Globus pallidus (tissue), 1 donor: ENCODE measurements at places on chromosomes 12 and 14.

GRCh38 chr12:11886339-11886738 lies 184.4 kb upstream of the BCL2L14 start:
- no peak for DNase-seq

- DNase-seq = no peak
Measured at GRCh38 chr12:50569321-50569720, 64.5 kb downstream of the DIP2B start.

GRCh38 chr12:5733916-5734315 lies 211.1 kb downstream of the ANO2 start:
- DNase-seq = no peak

DNA sequence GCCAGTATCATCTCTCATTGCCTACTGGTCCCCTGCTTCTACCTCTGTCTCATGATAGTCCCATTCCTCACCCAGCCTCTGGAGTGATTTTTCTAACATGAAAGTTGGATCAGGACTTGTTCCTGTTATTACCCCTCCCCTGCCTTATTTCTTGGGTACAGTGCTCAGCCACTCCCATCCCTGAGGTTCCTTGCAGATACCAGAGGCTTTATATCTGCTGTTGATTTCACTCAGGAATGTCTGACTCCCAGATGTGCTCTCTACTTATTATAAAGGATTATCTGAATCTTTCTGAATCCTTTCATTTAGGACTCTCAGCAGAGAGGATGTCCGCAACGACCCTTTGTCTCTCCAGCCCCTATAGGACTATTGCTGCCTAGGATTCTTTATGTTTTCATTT lies 111.2 kb downstream of the LRRK2 start:
- DNase-seq = no peak

DNA sequence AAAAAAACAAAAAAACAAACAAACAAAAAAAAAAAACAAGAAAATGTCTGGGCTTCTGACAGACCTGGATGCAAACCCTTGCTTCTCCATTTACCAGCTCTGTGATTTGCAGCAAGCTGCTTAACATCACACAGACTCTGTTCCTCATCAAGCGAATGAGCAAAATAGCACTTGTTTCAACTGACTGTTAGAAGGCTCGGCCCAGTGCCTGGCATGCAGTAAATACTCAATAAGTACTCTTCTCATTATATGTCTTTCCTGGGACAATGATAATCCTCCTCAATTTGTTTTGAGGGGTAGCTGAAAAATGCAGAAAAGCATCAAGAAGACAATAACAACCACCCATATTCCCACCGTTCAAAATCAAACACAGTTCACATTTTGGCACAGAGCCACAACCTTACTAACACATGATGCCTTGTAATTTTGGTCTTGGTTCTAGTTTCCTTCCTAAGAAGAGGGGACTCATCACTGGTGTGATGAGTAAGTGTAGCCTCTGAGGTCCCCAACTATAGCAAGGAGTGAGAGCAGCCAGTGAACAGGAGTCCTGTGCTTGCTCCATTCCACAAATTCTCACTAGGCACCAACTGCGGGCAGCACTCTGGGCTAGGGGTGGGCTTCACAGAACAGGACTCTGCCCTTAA lies 60.4 kb downstream of the TTC7B start:
- DNase-seq = no peak

- no peak for DNase-seq
Measured at GRCh38 chr12:42475106-42475505, 114.4 kb downstream of the PRICKLE1 start.

- no peak for DNase-seq
Measured at GRCh38 chr12:5078423-5078822, 34.7 kb downstream of the KCNA5 start.

DNA sequence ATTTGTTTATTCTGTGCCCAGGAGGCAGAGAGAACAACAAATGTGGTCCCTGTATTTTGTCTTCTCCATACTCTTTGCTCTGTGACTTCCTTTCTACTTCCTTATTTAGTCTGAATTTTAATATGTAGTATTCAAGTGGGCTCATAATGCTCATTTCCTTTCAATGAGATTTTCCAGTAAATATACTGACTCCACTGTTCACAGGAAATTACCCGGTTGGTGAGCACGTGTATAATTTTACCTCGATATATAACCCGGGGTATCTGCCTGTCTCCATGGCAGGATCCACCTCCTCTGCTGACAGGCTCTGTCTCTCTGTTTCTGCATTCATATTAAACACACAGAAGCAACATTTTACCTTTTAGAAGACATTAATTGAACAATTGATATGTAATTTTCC lies 166.0 kb downstream of the SLC38A4 start:
- DNase-seq = no peak

GRCh38 chr14:24813089-24813815 lies 179.3 kb upstream of the GZMB start:
- DNase-seq = no peak

GRCh38 chr12:11755302-11755930 lies 105.9 kb downstream of the ETV6 start:
- DNase-seq = no peak

DNA sequence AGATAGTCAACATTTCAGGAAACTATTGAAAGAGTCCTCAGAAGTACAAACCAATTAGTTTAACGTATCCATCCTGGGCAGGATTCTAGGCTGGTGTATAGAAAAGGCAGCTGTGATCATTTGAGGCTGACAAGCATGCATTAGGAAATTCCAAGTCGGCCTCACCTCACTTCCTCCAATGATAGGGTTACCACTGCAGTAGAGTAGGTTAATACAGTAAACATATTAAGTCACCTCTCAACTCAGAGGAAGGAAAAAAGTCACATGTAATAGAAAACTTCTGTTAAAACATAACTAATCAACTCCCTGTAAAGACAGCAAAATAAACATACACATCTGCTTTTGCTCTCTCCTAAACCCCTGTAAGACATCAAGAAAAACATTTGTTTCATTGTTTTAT lies 33.5 kb downstream of the MED13L start:
- no peak for DNase-seq

DNA sequence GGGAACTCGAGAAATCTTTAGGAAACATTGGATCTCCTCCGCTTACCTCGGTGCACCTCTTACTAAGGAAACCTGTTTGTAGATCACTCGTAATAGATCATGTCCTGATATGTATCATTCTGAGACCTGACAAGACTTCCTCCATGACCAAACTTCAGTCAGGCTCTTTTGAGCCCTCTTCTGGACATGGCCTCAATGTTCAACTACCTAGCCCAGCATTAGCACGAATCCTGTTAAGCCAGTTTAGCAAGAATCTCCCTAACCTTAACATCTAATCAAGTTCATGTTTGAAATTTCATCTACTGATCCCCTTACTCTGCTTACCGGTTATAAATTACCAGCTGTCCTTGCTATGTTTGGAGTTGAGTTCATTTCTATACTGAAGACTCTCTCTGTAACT lies 713.9 kb upstream of the USP15 start:
- no peak for DNase-seq

DNA sequence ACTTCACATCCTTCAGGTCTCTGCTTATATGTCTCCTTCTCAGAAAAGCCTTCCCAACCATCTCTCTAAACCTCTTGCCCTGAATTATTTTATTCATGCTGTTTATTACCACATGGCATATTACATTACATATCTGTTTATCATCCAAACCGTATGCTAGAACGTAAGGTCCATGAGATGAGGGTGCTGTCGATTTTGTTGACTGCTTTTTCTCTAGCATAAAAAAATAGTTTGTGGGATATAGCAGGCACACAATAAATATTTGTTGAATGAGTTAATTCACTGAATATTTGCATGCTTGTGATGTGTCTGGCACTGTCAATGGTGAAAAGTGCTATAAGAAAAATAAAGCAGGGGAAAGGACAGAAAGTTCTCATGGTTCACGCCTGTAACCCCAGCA lies 22.9 kb downstream of the SAMD4A start:
- no peak for DNase-seq
